ENCODE measurements at places on chromosomes 16 and 17.

DNA sequence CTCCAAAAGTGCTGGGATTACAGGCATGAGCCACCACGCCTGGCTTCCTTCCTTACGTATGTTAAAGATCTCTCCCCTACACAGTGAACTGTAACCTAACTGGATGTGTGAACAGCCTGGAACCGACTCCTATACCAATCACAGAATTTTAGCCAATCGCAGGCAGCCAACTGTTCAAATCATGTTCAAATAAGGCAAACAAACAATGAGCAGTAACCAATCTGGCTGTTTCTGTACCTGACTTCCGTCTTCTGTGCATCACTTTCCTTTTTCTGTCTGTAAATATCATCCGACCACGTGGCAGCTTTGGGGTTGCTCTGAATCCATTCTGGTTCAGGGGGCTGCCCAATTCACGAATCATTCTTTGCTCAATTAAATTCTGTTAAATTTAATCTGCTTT, 27.5 kb downstream of the TEKT5 start:
- no peak for DNase-seq

DNA sequence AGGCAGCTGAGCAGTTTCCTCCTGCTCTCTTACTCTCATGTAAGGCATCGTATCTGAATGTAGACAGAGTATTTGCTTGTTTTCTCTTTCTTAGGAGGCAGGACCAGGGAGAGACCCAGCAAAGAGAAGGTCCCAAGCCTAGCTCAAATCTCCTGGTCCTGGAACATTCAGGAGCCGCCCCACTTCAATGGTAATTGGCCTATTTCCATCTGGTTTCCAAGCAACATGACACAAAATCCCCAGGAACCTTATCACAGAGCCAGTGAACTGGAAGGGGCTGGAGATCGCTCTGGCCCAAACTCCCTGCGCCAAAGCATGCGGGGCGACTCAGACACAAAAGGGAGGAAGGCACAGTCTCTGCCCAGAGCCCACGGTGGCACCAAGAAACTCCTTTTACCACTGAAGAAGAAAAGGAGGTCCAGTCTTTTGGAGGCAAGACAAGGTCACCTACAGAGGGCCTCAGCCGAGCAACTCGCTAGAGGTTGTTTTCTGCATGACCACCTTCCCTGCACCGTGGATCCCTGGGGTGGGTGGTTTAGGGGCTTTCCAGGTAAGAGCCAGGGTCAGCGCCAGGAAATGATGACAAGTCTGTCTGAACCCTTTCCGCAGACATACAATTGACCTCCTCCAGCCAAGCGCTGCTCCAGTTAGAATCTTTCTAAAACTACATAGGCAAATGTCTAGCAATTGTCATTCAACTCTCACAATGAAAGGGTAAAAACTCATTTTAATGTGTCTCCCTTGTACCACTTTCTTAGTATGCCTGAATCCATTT, 394.7 kb downstream of the SOX9 start:
- no peak for DNase-seq

GRCh38 chr16:85089525-85089924, 22.7 kb downstream of the CIBAR2 start:
- DNase-seq = no peak

DNA sequence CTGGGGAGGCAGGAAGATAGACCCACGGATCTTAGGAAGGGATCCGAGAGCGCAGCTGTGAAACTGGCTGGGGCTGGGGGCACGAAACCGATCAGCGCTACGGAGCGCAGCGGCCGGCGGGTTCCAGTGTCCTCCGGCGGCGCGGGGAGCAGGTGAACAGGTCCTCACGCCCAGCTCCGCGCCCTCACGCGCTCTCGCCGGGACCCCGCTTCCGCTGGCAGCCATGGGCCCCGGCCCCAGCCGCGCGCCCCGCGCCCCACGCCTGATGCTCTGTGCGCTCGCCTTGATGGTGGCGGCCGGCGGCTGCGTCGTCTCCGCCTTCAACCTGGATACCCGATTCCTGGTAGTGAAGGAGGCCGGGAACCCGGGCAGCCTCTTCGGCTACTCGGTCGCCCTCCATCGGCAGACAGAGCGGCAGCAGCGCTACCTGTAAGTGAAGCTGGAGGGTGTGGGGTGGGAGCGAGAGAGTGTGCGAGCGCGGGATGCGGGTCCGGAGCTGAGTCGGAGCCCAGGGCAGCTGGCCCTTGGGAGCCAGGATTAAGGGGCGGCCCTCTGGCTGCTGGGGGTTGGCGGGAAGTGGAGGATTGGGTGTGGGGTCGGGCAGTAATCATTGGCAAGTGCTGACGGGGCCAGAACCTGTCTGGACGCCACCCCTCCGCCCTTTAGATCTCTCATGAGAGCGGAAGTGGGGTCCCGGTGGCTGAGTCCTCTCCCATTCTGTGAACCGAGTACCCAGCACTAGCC, 479 bp downstream of the ITGA3 start:
- DNase-seq = no peak

DNA sequence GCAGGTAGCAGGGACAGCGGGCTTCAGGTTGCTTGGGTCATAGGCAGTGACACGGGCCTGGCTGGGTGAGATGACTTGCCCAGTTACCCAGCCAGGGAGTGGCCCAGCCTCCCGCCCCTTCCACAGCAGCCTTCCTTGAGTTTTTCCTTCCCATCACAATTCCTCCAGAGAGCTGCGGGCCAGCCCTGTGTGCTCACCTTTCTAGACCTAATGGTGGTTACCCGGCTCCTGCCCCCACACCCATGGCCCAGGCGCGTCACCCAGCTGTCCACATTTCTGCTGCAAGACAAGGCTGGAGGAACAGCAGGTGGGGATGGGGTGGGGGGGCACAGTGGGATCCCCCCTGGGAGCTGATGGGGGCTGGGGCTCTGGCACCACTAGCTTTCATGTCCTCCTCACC, 203.2 kb downstream of the NTN1 start:
- no peak for DNase-seq

DNA sequence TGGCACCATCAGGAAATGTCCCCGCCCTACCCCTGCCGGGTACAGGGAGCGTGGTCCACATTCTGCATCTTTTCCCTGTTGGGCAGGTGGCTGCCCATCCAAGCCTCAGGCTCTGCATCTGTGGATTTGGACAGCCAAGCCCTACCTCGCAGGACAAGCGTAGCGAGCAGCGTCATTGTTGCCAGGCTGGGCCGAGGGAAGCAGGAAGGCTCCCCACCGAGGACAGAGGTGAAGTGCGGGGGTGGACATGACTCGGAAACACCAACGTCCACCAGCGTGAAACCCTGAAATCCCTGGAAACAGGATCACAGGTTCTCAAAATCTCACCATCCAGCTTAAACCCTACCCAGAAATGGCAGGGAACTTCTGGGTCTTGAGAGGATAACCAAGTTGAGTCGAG, 73.6 kb downstream of the SOCS1 start:
- no peak for DNase-seq

- no peak for DNase-seq
Observed at GRCh38 chr16:85262558-85263238, 150.4 kb upstream of the CIBAR2 start.

- DNase-seq = no peak
Observed at GRCh38 chr17:35255316-35255715, 12.4 kb downstream of the SLFN5 start.

DNA sequence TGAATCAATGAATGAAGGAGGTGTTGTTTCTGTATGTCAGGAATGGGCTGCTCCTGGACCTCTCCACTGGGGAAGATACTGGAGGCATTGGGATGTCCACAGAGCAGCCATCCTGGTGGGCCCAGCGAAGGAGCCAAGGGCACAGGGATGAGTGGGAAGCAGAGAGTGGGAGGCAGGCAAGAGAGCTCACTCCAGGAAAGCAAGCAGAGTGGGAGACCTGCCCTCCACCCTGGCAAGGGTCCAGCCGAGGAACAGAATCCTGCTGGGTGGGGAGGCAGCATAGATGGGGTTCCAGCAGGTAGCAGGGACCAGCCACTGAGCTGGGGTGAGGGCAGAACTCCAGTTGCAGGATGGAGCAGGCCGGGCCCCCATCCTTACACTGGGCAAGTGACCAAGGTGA, 71.9 kb upstream of the AMZ2 start:
- no peak for DNase-seq

DNA sequence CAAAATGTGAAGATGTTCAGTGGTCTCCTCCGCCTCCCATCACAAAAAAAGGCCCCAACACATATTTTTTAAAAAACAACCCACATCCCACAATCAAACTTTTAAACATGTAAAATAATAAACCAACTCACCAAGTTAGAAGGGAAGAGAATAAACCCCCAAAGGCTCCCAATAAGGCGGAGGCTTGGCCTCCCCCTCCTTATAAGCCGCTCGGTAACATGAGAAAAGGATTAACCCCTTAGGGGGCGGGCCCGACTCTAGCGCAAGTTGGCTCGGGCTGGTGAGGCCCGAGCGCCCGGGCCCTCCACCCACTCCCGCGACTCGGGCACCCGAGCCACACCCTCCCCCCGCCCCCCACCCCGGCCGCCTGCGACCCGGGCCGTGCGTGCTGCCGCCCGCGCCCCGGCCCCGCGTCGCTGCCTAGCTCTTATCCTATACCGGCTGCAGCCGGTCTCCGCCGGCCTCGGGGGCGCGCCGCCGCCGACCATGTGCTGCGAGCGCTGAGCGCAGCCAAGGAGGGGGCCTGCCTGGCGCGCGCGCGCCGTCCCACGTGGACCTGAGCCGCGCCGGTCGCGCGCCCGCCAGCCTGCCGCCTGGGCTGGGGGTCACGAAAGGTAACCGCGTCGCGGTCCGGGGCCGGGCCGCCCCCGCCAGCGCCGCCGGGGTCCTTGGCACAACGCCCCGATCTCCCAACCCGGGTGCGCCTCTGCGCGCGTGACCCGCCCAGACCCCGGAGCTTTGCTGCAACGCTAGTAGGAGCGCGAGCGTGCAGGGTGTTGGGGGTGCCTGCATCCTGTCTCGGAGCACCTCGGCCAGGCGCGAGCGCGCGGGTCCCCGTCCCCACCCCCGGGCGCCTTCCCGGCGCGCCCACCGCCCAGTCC, at the start of the genes ARSG and SLC16A6:
TSS of gene ARSG (plus strand) at position 541 of the 881 bp plus-strand sequence. CDS start 15,999 bp downstream, outside the sequence.
TSS of gene SLC16A6 (minus strand) at position 173 of the 881 bp plus-strand sequence. CDS start 12,807 bp downstream, outside the sequence.
- DNase-seq = no peak

- DNase-seq = no peak
Observed at GRCh38 chr16:54526087-54526486, 239.5 kb upstream of the IRX3 start.

DNA sequence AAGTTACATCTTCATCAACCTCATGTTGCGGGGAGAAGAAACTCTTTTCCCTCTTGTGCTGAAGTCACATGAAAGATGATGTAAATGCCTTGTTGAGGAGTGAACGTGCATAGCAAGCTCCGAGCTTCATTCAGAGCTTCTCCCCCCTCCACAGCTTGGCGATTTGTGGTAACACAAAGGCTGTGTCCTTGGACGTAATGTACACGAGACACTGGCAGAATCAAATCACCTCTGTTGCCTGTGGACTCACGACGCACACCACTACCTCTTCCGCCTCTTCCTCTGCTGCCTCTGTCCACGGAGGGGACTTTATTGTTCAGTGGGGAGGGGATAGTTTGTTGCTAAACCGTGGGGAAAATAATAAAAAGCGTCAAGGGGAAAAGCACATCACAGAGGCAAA, 54.9 kb upstream of the CHMP6 start:
- DNase-seq = no peak

- no peak for DNase-seq
Observed at GRCh38 chr17:65324611-65325342, 187.6 kb downstream of the RGS9 start.

GRCh38 chr16:67961551-67961957, 6.9 kb downstream of the SLC12A4 start:
- no peak for DNase-seq

- no peak for DNase-seq
Observed at GRCh38 chr17:36591434-36592315, at the start of gene DHRS11. DHRS11 (plus strand) TSS chr17:36591879; CDS start chr17:36592010, 131 bp downstream.

DNA sequence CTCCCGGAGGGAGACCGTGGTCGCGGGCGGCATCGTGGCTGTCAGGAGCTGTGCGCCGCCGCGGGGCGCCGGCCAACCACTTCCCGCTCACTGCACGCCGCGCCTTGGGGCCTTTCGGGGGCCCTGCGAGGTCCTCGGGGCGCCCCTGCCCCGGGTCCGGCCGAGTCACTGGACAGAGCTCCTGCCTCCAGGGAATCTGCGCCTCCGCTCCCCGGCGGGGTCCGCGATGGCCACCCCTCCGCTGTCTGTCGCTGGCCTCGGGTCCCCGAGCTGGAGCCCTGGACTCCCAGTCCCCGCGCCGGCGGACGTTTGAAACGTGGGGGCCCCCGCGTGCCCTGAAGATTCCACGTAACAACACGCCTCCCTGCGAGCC, at the start of gene QRICH2:
TSS of gene QRICH2 (minus strand) at position 311 of the 373 bp plus-strand sequence. CDS start at position 33, 278 bp downstream.
- DNase-seq = no peak

- DNase-seq = no peak
Observed at GRCh38 chr17:79930877-79931816, 91.9 kb upstream of the CBX4 start.

- DNase-seq = no peak
Observed at GRCh38 chr17:60390925-60391470, 935 bp downstream of the USP32 start.

DNA sequence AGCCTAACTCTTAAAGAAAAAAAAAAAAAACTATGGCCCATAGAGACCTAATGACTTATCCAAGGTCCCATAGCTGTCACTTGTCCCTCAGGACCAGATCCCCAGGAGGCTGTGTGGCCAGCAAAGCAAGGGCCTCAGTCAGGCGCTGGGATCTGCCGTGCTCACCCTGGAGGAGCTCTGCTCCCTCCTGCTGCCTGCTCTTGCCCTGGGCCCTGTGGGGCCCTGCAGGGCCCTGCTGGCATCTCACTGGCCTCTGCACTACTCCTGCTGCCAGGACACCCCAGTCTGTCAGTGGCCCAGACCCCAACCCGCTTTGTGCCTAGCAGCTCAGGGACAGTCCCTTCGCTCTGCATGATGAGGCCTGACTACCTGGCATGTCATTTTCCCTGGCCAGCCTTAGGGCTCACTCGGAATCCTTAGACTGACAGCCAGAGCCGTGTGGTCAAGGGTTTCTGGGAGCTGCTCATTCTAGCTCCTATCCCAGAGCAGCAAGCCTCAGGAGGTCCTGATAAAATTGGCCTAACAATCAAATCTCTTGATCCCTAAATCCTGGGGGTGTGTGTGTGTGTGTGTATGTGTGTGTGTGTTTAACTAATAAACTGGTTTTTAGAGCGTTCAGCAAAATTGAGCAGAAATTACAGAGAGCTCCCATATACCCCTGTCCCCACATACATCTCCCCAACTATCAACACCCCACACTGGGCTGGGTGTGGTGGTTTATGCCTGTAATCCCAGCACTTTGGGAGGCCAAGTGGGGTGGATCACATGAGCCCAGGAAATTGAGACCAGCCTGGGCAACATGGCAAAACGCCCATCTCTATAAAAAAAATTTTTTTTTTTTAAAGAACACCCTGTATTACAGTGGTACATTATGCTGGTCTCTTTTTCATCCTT, 21.7 kb downstream of the KATNIP start:
- no peak for DNase-seq

DNA sequence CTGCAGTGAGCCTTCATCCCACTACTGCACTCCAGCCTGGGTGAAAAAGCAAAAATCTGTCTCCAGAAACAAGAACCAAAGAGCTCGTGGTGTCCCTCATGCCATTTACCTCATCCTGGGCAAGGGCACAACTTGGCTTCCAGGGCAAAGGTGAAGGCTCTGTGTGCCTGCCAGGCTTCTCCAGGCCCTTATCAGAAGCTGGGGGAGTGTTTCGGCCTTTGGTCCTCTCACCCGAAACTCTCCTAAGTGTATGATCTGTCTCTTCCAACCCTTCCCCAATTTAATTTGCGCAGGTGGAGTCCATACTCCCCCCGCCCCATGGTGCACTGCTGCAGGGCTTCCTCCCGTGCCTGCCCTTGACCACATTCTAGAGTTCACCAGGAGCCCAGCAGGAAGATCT, 1.1 kb downstream of the CES2 start:
- DNase-seq = no peak

Data from iPS DF 19.7 (cell line).